Stimulated activated CD8-positive, alpha-beta memory T cell treated with anti-CD3 and anti-CD28 coated beads, Interleukin-7, amount 100 ng/mL, for 1 hour (primary cell): ENCODE measurements at places on chromosomes 3 and 15.

GRCh38 chr3:144343777-144344176, 372.2 kb downstream of the DIPK2A start:
- DNase-seq, result no peak

- no peak for DNase-seq
These were observed 92.3 kb downstream of the ZNF621 start for GRCh38 chr3:40617084-40617483.

- no peak for DNase-seq
These were observed 5.4 kb downstream of the MAPKBP1 start for GRCh38 chr15:41779662-41780157.

DNA sequence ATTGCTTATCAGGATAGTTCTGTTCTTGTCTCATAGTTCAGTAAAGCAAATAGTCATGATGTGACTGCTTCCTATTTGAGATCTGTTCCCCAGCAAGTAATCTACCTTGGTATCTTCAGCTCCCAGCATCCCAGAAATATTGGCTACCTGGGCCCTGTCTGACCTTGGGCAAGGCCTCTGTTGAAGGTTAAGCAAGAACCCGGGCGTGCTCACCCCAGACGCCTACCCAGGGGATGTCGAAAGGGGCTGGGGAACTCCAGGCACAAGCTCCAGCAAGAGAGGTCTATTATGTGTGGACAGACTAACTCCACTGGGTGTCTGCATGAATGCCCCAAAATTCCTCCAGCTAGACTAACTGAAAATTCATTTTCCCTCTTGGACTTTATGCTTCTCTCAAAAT, 37.3 kb upstream of the IGF1R start:
- no peak for DNase-seq

DNA sequence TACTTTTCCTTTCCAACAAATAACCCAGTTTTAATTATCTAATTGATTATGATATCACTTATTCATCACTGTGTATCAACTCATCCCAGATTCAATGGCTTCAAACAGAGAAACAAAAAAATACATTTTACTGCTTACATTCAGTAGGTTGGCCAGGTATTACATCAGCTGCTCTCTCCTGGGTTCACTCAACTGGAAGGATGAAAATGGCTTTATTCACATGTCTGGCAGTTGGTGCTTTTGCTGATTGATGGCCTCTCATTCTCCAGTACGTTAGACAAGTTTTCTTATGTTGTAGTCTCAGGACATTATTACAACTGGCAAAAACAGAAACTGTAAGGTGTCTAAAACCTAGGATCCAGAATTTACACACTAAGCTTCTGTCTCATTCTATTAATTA, 811.0 kb upstream of the ALCAM start:
- DNase-seq, result no peak

DNA sequence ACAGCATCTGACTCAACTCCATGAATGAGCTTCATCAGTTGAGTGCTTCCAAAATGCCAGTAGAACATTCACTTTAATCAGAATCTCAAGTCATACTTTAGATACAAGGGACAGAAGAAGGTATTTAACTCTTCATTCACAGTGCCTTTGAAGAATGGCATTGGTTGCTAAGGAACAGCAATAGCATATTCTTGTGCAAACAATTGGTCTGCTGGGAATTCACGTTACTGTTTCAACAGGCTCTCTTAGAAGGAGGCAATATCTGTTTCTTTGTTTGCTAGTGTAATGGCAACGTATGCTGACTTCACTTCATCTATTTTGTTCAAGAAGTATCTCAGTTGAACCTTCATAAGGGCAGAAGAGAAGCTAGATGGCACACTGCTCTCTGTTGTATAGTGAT, 113.9 kb downstream of the TMEM108 start:
- no peak for DNase-seq

- no peak for DNase-seq
These were observed 49.5 kb upstream of the STXBP5L start for GRCh38 chr3:120858521-120858920.

GRCh38 chr15:48617619-48618018, 27.9 kb downstream of the FBN1 start:
- no peak for DNase-seq

GRCh38 chr3:12178091-12178820, 19.5 kb upstream of the TIMP4 start:
- DNase-seq, result no peak

DNA sequence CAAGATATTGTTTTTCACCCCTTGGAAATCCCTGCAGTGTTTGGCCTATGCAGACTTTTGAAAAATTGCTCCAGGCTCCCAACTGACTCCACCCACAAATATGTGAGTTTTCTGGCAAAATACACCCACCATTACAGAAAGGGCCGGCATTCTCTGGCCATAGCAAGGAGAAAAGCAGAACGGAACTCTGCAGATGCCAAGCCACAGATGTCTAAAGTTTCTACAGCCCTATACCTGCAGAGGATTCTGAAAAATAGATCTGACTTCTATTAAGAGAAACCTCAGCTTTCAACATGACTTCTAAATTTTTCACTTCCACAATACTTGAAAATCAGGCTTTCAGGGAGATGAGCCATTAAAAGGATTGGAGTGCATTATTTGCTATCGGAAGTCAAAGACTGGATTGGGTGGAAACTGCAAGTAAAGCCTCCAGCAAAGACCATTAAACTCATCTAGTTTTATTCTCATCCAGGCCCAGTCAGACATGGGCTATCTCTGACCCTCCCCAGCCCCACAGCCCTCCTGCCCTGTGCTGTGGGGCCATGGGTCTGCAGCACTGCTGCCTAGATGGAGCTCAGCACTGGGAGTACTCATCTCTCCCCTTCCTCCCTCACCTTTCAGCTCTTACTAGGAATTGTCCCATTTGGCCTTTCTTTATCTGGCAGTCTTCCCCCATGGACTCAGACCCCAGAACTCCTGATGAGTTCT, 243.1 kb upstream of the GOLGA6L4 start:
- no peak for DNase-seq

DNA sequence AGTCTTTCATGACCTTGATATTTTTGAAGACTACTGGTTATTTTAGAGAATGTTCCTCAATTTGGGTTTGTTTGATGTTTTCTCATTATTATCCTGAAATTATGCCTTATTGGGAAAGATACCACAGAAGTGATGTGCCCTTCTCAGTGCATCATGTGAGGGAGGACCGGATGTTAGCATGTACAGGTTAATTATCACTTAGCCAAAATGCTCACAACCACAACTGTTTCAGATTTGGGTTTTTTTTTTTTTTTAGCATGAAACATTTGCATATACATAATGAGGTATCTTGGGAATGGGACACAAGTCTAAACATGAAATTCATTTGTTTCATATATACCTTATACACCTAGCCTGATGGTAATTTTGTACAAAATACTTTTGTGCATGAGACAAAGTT, 59.8 kb downstream of the PIK3R4 start:
- DNase-seq, result no peak

DNA sequence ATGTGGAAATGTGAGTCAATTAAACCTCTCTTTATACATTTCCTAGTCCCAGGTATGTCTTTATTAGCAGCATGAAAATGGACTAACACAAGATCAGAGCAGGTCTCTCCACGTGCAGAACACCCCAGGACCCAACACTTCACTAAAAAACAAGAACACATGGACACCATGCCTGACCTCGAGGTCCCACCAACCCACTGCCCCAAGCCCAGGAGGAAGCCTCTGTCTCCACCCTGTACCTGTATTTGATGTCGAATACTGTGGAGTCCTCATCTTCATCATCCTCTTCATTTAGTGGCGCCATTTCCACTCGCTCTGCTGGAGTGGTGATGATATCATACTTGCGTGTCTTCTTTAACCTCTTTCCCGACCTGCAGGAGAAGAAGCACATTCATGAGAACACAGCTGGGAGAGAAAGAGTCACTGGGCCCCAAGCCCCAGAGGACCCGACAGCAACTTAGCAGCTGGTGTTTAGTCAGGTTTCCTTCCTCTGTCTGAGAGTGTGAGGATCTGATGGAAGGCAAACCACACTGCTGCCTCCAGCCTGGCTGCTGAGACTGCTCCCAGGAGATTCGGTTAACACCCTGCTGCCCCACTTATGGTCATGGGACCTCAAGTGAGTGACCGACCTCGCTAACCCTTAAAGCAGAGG, 25.5 kb downstream of the FAM174B start:
- no peak for DNase-seq

DNA sequence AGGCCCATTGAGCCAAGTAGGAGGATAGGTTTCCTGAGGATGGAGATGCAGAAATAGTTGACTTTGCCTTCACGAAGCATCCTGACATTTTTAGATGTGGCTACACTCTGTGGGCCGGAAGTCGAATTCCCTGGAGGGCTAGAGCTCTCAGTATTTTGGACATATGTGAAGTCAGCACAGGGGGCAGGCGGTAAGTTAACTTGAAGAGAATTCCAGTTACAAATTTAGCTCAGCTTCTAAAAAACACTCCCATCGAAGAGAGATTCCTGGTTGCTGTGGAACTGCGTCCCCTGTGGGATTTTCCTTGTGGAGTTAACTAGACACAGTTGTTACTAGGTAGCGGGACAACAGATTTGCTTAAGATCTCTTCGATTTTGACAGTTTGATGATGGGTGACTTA, 161.9 kb upstream of the RGMA start:
- no peak for DNase-seq

DNA sequence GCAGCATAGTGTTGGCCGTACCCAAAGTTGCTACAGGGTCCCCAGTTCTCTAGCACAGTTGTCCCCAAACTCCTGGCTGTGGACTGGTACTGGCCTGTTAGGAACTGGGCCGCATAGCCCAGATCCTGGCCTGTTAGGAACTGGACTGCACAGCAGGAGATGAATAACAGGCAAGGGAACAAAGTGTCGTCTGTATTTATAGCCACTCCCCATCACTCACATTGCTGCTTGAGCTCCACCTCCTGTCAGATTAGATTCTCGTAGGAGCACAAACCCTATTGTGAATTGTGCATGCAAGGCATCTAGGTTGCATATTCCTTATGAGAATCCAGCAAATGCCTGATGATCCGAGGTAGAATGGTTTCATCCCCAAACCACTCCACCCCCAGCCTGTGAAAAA, 604.0 kb upstream of the LMCD1 start:
- DNase-seq, result no peak

- DNase-seq, result no peak
These were observed 792.3 kb downstream of the DIPK2A start for GRCh38 chr3:144763878-144764454.

DNA sequence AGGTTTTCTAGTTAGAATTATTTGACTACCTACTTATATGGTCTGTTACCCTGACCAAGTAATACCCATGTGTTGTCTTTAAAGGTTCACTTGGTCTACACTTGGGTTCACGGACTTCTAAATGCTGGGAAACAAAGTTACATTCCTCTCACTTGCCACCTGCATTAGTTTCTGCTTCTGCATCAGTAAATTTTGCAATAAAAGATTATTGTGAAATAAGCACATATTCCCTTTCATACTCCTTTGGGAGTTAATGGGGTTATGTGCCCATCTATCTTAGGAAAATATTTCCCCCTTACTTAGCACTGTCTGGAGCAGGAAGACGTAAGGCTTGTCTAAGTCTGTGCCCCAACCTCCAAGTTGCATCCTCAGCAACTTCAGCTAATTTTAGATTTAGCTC, 160.7 kb downstream of the FRMD5 start:
- no peak for DNase-seq

DNA sequence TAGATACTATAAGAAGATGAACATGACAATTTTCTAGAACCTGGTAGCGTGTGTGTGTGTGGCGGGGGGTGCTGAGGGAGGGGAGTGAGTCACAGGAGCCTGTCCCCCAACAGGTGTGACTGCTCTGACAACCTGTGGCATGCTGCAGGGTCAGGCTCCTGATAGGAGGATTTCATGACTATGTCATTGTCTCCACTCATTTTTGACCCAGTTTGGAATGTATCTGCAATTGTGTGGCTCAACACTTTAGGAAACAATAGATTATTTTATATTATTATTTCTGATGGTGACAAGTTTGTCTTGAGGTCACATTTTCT, 9.3 kb upstream of the VILL start:
- no peak for DNase-seq

GRCh38 chr3:186975726-186976125, 45.4 kb downstream of the ST6GAL1 start:
- DNase-seq, result no peak

DNA sequence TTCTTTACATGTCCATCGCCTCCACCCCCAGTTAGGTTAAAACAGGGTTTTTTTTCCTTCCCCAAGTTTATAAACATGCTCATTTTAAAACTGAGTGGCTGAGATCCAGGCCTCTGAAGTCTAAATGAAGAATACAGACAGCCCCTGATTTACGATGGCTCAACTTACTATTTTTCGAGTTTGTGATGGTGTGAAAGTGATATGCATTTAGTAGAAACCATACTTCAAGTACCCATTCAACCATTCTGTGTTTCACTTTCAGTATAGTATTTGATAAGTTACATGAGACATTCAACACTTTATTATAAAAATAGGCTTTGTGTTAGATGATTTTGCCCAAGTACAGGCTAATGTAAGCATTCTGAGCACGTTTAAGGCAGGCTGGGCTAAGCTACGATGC, 30.5 kb upstream of the GNB5 start:
- no peak for DNase-seq

DNA sequence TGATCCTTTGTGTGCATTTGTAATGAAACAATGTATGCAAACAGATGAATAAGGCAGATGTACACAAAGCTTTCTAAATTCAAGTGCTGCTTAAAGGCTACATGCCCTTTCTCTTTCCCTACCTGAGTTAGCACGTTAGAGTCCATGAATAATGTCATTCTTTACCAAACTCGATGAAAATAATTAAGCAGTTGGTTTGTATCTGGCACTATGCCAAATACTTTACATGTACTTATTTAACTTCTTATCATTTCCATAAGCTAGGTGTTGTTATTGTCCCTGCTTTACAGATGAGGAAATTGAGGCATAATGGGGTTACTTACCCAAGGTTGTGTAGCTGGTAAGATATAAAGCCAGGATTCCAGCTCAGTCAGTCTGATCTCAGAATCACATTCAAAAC, 2.4 kb downstream of the GPR171 start:
- DNase-seq, result no peak

DNA sequence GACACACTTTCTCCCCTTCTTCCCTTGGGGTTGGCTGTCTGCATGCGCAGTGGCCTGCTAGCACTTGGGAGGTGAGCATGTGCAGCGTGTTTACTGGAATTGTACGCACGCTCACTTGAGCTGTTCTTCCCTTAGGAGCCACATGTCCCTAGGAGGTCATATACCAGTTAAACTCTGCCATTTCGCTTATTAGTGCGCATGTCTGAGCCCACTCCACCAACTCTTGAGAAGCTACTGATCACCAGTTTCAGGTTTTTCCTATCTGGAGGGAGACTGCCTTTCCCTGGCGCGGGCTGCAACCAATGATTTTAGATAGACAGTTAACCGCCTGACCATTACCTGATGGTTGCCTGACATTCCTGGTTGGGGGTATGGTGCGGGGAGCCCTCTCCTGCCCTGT, 47.6 kb upstream of the SPPL2A start:
- DNase-seq, result no peak
